ENCODE measurements at places on chromosomes 4 and X.
A peak's percentile ranks its signal among the peaks of the same experiment; 100 is the strongest.

GRCh38 chr4:129821073-129821472 lies 725.1 kb downstream of the C4orf33 start:
- no peak for DNase-seq

- DNase-seq, result no peak
Observed at GRCh38 chr4:129974730-129975129, 878.8 kb downstream of the C4orf33 start.

DNA sequence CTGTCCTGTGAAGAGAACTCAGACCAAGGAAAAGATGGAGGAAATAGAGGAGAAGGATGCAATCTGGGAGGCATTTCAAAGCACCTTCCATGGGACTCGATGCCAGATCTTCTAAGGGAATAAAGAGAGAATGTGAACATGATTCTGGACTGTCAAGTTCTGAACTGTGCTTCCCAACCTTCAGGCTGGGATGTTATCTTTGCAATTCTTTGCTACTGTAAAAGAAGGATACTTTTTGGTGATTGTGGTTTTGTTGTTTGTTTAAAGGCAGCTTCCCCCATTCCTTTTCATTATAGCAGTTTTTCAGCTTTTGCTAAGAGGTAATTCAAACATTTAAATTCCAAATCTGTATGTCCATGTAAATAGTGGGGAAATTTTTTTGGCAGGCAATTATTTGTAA lies 217.3 kb downstream of the NWD2 start:
- DNase-seq, result no peak

- DNase-seq, result peak; percentile 20
Observed at GRCh38 chr4:84232309-84233095, 266.6 kb downstream of the NKX6-1 start.

- no peak for DNase-seq
Observed at GRCh38 chr4:40788331-40788730, 38.6 kb downstream of the NSUN7 start.

DNA sequence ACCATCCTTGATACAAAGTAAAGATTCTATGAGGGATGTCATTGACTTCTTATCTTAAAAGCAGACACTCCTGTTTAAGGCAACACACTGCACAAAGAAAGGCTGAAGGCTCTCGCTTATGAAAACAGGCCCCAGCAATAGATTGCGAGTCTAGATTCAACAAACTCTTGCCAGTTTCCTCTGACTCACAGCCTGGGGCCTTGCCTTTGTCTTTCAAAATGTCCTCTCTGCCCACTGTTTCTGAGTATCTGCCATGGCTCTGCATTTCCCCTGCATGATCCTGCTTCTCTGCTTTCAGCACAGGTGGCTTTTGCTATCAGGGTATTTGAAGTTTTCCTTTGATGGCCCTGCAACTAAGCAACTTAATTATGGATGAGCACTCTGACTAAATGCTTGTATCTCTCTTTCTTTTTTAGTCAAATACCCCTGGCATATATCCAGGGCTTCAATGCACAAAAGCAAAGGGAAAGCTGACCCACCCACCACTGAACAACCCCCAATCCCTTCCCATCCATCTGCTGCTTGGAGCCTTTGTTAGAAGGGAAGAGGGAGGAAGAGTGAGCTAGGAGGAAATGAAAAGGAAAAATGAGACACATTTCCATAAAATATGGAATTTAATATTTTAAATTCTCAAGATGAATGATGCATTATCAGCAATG lies 32.2 kb downstream of the NDP start:
- DNase-seq, result peak; percentile 60

DNA sequence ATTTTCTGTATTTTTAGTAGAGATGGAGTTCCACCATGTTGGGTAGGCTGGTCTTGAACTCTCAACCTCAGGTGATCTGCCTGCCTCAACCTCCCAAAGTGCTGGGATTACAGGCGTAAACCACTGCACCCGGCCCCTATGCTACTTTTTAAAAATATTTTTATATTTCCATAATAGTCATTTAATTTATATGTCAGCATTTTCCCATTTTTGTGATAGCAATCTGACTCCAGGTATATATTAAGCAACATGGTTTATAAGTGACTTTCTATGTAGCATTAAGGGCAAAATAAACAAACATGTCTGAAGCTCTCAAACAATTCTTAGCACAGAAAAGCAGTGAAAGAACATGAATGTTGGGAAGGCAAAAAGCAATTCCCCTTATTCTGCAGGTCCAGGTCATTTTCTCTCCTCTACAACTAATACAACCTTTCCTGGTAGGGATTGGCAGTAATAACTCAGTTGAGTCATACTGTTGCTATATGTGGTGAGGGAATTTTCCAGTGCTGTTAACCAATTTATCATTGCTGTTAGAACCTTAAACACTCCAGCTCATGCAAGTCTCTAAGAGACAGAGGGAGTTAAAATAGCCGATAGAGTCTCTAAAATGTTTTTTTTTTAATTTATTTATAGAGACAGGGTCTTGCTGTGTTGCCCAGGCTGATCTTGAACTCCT lies 24.0 kb downstream of the SMIM14 start:
- peak; percentile 85 for DNase-seq

GRCh38 chrX:2188330-2188792 lies 312.4 kb downstream of the DHRSX start:
- DNase-seq, result no peak

GRCh38 chr4:7808752-7809151 lies 130.9 kb downstream of the AFAP1 start:
- DNase-seq, result peak; percentile 86

DNA sequence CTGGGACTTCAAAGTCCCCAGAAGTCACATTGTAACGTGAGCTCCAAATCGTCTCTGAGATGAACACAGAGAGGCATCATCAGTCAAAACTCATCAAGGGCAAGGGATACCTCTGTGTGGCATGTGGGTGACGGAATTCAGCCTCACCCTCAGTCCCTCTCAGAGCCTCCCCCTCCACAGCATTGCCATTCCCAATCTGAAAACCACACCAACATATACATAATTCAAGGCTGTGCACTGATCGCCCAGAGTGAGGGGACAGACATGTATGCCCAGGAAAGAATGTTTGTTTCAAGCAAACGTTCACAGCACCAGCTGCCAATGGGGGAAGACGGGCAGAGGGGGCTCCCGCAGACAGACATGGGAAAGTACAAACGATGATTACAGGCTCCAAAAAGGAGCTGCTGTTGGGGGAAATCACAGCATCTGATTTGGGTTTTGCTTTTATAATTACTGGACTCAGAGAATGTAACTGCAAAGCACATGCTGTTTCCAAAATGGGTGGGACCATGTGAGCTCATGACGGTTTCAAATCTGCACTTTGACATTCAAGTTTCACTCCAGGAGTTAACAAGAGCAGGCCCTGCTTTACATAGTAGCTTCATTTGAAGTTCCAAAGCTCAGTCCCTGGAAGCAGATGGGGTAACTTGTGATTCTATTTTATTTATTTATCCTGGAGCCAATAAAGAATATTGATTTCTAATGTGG lies 88.3 kb downstream of the CLCN4 start:
- DNase-seq, result no peak

GRCh38 chr4:160831165-160831922 lies 1332.5 kb downstream of the FSTL5 start:
- DNase-seq, result no peak

- DNase-seq, result no peak
Observed at GRCh38 chr4:24114444-24114843, 224.6 kb upstream of the PPARGC1A start.

GRCh38 chr4:82799006-82799881 lies 648 bp upstream of the SCD5 start:
- DNase-seq, result no peak

DNA sequence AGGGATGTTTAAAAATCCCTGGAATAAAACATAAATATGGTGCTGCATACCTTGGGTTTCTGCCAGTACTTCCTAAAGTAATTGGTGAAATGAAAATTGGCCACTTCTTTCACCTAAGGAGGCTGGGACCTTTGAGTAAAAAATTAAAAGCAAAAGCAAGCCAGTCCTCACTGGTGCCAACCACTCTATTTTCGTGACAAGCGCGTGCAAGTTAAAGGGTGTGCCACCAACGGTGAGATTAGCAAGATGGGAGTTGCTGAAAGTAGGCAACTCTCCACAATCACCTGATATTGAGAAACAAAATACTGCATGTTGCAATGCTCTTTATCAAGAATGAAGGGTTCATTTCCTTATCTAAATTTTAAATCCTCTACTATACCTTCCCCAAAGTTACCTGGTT lies 19.7 kb upstream of the RTL9 start:
- no peak for DNase-seq

GRCh38 chr4:93416344-93417128 lies 412.0 kb upstream of the ATOH1 start:
- DNase-seq, result no peak

GRCh38 chr4:26803211-26803861 lies 57.3 kb upstream of the STIM2 start:
- no peak for DNase-seq

- peak; percentile 42 for DNase-seq
Observed at GRCh38 chr4:99887837-99888236, 6.4 kb downstream of the LAMTOR3 start.

GRCh38 chr4:1152290-1152689 lies 20.1 kb downstream of the SPON2 start:
- DNase-seq, result no peak

DNA sequence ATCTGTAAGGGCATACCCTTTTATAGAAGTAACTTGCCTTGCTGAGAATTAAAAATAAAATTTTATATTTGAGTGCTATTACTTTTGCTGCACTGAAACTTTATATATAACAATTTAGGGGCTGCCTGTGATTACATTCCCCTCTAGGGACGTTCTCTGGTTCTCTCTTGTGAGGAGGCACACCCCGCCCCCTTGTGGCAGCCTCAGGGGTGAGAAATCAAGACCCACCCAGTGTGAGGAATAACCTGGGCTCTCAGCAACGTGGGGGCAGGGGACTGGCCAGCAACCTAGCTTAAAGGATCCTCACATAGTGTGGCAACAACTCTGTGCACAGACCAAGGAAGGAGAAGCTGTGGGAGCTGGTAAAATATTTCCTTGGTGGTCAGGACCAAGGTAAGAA lies 43.7 kb downstream of the MAGEA9 start:
- DNase-seq, result peak; percentile 2

DNA sequence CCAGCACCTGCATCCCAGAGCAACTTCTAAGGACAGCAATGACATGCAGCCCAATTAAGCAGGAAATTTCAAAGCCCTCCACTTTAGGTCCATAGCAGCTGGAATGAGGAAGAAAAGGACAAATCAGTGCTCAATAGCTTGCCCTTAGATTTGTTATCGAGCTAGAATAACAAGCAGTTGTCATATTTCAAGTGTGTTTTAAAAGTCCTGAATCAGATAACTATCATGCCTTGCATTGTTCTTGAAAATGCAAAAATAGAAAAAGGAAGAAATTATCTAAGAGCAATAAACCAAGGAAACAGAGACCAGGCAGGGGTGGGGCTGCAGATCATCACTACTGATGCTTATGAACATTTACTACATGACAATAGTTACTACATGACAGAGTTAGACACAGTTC lies 43.9 kb upstream of the KLF3 start:
- DNase-seq, result no peak

GRCh38 chrX:72666451-72666850 lies 47.7 kb downstream of the PHKA1 start:
- no peak for DNase-seq

GRCh38 chrX:84199688-84200087 lies 11.7 kb upstream of the RPS6KA6 start:
- no peak for DNase-seq

- no peak for DNase-seq
Observed at GRCh38 chr4:177275999-177276398, 33.7 kb upstream of the NEIL3 start.

DNA sequence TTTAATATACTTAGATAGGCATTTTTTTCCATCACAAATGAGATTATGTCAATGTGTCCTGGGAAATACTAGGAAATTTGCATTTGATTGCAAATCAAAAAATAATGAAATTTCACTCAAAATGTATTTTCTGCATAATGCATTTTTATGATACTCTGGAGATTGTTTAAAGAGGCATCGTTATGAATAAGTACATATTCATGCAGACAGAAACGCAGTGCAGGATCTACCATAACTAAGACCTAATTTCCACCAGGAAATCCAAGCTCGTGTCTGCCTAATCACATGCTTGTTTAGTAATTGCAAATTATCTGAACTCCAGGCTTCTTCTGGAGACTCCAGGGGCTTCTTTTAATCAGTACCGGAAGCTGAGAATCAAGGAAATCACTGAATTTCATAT lies 163.5 kb upstream of the MXRA5 start:
- no peak for DNase-seq

GRCh38 chrX:118644378-118644777 lies 83.0 kb upstream of the IL13RA1 start:
- DNase-seq, result peak; percentile 44

DNA sequence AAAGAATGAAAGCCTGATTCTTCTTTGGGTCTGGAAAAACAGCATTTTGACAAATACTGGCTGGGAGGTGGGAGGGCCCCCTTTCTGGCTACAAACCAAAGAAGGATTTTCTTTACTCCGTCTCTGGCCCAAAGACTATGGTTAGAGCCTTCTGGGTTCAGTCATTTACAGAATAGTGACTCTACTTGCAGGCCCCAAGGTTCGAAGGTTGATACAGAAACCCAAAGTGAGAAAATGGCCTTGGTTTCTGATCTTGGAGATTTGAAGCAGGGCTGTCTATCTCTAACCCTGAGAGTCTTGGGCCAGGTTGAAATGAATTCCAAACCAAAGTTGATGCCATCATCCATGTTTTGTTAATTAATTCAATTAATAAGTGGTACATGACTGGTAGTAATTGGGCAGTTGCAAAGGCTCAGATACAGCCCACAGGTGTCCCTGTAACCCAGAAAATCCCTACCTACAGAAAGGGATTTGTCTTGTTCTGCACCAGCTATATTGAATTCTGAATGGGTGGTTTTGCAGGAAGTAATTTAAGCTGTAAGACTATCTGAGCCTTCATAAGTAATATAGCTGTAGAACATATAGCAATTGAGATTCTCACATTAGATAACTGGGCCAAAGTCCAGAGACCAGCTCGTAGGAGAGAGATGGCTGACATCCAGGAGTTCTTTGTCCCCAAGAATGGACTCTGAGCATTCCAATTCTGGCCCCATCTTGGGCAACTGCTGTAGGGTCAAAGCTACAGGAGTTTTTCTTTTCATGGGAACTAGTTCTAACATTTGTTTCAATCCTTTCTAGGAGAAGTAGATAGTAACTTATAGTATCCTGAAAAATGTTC lies 34.5 kb downstream of the CHRNA9 start:
- DNase-seq, result no peak

GRCh38 chr4:27316176-27316575 lies 455.5 kb downstream of the STIM2 start:
- no peak for DNase-seq

- DNase-seq, result no peak
Observed at GRCh38 chr4:57013543-57014120, 34.9 kb downstream of the POLR2B start.

GRCh38 chr4:47913861-47914219 lies 543 bp downstream of the NFXL1 start:
- DNase-seq, result no peak

GRCh38 chrX:54043056-54043455 lies 1.2 kb downstream of the PHF8 start:
- no peak for DNase-seq

DNA sequence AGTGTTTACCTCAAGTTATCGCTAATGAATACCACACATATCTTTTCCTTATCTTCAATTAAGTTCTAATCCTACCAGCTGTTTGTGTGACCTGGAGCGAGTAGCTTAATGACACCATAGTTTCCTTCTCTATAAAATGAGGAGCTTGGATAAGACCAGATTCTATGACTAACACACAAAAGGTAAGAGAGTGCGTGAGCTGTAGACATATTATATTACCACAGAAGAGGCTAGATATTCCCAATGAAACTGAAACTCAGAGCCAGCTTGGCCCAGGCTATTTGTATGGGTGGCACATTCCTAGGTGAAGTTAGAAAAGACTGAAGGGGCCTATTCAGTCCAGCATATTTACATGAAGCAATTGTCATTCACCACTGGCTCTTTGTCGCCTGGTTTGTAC lies 30.2 kb downstream of the ASB5 start:
- DNase-seq, result peak; percentile 9

All from fibroblast of mammary gland (primary cell).